ENCODE measurements at places on chromosomes 16 and 17. TPM values are rescaled to one million over a fixed set of nuclear protein-coding genes. Genes with fewer than 3 reads are reported as not detected.

DNA sequence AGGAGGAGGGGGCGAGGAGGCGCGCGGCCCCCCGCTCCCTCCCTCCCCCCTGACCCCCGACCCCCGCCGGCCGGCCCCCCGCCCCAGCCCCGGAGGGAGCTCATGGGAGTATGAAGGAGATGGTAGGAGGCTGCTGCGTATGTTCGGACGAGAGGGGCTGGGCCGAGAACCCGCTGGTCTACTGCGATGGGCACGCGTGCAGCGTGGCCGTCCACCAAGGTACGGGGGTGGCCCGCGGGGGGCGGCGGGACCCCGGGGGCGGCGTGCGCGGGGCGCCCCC, 390 bp downstream of the MLLT6 start:
- DNase-seq, result no peak

Gene BCAR1
- polyA plus RNA-seq, result 58.6 TPM

DNA sequence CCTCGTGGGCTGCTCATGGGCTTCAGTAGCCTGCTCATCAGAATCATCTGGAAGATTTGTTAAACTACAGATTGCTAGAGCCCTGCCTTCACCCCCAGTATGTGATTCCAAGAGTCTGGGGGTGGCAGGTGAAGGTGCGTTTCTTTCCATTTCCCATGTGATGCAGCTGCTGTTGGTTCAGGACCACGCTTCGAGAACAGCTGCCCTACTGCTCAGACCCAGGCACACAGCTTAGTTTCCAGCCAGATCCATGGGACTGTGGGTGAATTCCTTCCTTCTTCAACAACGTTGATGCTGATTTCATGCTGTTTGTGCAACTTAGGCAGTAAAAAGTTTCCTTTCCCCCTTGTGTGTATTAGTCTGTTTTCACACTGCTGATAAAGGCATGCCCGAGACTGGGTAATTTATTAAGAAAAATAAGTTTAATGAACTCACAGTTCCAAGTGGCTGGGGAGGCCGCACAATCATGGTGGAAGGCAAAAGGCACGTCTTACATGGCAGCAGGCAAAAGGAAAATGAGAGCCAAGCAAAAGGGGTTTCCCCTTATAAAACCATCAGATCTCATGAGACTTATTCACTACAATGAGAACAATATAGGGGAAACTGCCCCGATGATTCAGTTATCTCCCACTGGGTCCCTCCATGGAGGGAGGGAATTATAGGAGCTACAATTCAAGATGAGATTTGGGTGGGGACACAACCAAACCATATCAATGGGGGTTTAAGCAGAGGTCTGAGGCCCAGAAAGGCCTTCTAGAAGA, 159.2 kb downstream of the XYLT1 start:
- DNase-seq, result no peak

DNA sequence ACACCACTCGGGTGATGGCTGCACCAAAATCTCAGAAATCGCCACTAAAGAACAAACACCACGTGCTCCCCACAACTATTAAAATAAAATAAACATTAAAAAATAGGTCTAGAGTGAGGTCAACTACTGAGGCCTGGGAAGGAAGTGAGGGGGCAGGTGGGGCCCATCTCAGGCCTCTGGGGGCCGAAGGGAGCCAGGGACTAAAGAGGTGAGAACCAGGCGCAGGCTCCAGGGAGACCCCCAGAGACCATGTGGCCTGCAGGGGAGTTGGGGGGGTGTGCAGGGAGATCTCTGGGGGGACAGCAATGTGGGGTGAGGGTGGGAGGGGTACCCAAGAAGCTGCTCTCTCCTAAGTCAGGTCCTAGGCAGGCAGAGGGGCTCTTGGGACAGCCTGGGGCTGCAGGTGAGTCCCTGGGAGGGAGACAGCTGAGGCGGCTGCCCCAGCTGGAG, 111.3 kb upstream of the SMURF2 start:
- DNase-seq, result no peak

DNA sequence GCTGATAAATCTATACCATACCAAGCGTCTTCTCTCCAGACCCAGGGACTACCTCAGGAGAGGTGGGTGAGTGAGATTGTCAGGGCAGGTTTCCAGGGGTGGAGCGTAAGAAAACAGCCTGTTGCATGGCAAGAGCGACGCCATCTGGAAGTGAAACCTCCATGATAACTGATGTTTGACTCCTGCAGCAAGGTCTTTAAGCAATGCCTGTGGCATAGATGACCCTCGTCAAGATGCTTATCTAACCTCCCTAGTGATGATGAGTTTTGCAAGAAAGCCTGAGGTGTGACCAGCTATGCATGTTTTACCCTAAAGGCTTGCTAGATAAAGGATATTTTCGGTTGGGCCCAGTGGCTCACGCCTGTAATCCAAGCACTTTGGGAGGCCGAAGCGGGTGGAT, 71.6 kb downstream of the GSG1L start:
- DNase-seq, result no peak

Gene POLDIP2
- 68.2 TPM for polyA plus RNA-seq

Gene GLIS2
- polyA plus RNA-seq, result 11.5 TPM

GRCh38 chr17:61381537-61381936, 18.1 kb upstream of the TBX2 start:
- DNase-seq, result no peak

DNA sequence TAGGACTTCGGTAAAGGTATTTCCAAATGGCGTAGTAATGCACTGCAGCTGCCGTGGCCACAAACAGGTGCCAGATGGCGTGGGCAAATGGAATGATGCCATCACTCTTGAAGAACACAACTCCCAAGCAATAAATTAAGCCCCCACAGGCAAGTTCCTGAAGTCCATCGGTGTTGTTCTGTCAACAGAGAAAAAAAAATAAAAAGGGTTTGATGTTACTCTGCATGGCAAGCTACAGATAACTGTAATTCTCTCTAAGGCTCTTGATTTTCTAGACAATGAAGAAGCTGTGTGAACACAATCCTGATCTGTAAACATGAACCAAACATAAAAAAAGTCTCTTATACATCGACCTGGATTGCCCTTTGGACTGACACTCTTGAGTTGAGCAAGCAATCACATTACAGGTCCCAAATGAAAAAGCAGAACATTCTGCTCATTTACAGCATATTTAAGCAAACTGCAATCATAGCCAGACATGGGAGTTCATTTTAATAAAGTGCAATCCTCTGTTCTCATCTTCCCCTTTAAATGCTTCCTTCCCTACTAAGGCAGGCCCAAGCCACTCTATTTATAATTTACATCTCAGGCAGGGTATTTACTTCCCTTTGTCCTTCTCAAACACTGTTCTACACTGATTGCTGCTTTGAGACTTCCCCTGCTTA, 27.1 kb downstream of the MMD start:
- DNase-seq, result peak; percentile 74

Gene DNAI2
- 0.07 TPM for polyA plus RNA-seq

Gene C16orf96
- polyA plus RNA-seq, result 0.18 TPM

Gene TP53TG3F
- polyA plus RNA-seq, result not detected

Gene ASIC2
- polyA plus RNA-seq, result 9.3 TPM

Gene TERB1
- 0.09 TPM for polyA plus RNA-seq

GRCh38 chr17:28693869-28694268, 17.8 kb downstream of the PROCA1 start:
- no peak for DNase-seq

Gene APOH
- polyA plus RNA-seq, result 4.4 TPM

Measured in large intestine (tissue), 12 donors.